CD4-positive, alpha-beta T cell treated with Interleukin-15 for 4 hours (primary cell): ENCODE measurements at places on chromosomes 3 and 15.

- no peak for DNase-seq
Observed at GRCh38 chr3:71260782-71261181, 322.7 kb downstream of the FOXP1 start.

DNA sequence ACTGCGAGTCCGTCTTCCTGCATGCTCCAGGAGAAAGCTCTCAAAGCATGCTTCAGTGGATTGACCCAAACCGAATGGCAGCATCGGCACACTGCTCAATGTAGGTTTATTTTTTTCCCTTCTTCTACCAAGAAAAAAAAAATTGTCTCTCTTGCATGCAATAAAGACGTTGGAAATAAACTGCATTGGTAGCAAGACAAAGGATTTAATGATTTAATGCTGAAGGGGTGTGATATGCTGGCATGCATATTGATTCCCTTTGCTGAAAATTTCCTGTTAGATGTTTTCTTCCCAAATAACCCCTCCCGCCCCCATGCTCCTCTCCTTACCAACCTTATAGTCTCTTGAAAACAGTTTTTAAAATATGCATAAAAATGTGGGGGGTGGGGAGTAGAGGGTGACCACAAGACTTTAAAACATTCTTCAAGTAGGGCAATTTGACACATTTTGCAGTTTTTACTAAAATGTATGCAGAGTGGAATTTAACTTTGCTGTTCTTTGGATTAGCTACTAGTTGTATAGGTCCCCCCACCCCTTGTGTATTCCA lies 799 bp downstream of the RARB start:
- no peak for DNase-seq

GRCh38 chr3:5757213-5757804 lies 569.8 kb downstream of the EDEM1 start:
- DNase-seq = no peak

DNA sequence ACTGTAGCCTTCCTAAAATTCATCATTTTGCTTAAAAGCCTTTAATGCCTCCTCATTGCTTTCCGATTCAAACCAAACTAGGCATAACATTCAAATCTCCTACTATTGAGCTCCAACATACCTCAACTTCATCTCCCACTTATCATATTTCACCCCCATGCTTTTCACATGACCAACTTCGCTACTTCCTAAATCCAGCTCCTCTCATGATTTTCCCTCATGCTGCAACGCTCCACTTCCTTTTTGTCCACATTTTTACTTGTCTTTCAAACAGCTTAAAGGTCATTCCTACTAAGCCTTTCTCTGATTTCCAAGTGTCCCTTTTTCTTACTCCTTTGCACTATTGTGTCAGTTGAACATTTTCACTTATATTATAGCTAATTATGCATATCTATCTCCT lies 20.3 kb upstream of the ANXA2 start:
- DNase-seq = no peak

DNA sequence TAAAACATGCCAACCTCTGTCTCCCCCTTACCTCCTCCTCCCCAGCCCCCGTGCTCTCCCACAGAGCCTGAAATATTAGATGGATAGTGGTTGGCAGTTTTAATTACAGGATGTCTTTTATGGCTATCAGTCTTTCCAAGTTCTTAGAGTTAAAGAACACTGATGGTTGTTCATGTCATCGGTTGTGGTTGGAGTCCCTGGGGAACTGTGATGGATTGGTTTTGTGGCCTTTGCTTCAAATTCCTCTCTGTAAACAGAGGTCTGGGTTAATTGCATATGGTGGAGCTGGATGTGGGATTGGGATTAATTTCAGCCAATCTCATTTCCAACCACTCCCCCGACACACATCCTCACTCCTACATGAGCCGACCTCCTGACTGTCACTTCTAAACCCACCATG lies 164.5 kb upstream of the PROK2 start:
- DNase-seq = no peak
